ENCODE measurements at places on chromosomes 5 and 9. TPM values are rescaled to one million over a fixed set of nuclear protein-coding genes. Genes with fewer than 3 reads are reported as not detected.

The SPATA6L gene
- 3.1 TPM for total RNA-seq

The TMEM252 gene
- not detected for total RNA-seq

GRCh38 chr9:92728831-92729734 is 35.5 kb downstream of the BICD2 start:
- peak; percentile 28 for ATAC-seq

DNA sequence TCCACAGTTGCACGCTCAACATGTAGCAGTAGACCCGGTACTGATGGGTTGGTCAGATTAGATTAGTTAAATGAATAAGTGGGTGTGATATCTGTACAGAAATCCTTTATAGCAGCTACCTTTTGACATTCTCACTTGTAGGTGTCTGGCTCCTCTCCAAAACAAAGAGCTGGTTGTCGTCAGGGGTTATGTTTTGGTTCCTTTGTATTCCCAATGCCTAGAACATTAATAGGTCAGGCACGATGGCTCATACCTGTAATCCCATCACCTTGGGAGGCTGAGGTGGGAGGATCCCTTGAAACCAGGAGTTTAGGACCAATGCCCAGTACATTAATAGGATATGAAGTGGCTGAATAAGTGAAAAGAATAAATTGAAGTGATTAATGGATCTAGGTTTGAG is 182.1 kb downstream of the SNCAIP start:
- peak; percentile 68 for ATAC-seq

GRCh38 chr5:80754900-80755299 is 100.1 kb upstream of the DHFR start:
- ATAC-seq, result peak; percentile 35

DNA sequence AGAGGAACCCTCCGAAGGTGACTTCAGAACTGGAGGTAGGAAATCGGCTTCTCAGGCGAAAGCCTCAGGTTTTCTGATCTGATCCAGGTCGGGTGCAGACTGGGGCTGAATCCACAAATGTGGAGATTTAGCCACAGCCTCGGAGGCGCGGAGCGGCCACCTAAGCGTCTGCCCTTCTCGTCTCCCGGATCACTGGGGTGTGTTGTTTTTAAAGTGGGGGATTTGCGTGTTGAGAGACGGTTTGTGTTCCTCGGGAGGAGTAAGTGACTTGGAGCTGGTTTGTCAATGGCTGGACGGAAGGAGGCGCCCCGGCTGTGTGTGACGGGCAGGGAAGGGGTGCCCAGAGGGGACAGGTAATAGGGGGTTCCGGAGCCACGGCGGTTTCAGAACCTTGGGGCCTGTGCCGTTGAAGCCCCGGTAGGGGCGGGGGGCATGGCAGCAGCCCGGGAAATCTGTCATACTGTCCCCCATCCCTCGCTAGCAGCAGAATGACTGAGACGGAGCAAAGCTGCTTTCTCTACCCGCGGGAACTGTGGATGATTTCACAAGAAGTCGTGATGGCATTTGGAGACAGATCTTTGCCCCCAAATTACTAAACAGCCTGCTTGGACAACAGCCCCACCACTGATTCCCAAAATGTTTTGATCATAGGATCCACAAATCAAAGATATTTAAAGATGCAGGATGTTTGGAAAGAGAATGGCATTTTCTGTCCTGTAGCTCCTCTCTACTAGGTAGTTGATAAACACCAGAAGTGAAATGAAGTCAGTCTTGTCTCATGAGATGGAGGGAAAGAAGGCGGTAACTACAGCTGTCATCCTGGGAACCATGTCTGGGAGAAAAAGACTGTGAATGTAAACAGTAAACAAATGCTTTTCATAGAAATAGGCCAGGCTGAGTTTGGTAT is 216.5 kb downstream of the PDZD2 start:
- ATAC-seq, result peak; percentile 47

GRCh38 chr9:89295400-89295799 is 15.6 kb upstream of the CKS2 start:
- ATAC-seq, result no peak

DNA sequence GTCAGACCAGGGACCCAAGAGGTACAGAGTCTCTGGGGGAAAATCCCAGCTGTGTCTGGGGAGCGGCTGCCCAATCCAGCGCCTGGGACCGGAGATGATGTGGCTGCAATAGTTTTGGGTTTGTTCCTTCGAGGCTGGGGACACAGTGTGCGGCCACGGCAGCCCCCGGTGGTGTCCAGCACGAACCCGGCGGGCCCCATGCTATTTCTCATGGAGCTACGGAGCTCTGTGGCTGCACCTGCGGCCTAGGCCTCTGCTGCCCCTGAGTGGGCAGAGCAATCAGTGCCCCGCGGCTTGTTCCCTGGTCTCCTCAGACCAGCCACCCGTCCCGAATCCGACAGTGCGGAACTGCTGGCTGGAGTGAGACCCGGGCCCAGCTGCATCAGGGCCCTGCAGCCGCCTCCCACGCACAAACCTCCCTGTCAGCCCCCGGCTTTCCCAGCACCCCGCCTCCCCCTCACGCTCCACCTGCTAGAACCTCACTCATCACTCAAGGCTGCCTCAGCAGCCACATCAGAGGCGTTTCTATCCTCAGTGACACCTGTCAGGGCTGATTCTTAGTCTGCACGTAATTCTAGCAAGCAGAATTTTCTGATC is 29.0 kb downstream of the SARDH start:
- no peak for ATAC-seq

DNA sequence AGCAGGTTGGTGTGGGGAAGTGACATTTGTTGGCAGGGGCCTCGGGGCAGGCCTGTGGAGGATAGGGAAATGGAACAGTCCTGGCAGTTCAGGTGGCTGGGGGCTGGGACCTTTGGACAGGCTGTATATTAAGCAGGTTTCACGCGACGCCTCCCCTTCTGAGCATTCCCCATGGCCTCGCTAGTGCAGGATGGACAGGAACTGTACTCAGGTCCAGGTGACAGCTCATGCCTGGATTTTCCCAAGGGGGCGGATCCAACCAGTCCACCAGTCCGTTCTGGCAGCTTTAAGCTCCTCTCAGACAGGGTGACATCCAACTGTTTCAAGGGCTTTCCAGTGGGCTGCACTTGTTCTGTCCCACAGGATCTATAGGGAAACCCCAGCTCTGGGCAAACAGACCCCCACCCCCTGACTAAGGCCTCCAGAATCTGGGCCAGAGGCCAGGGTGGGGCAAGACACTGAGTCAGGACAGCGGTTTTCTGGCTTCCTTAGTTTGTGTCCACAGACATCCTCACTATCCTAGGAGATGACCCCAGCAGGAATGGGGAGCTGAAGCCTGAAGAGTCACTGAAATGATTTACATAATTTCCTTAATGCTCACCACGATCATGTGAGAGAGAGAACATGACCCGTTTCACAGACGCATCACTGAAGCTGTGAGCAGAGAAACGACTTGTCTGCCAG is 20.9 kb downstream of the CSF2 start:
- ATAC-seq, result peak; percentile 45

All from esophagus mucosa (tissue), 1 donor.